AG09319 (cell line): ENCODE measurements at places on chromosomes 6 and 20.
A peak's percentile ranks its signal among the peaks of the same experiment; 100 is the strongest.

DNA sequence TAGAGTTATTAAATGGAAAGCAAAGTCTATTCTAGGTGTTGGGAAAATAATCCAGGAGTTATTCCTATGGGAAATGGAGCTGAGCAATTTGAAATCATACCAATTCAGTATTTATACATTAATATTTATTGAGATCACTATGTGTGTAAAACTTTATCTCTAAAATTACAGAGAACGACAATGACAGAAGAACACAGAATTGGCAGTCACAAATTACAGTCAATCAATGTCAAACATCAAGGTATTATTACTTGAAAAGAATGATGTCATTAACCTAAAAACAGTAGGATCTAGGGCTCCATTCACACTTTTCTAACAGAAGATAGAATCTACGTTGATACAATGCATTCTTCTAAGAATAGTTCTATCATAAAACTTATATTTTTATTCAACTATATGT is 154.9 kb upstream of the GJE1 start:
- no peak for DNase-seq

- DNase-seq = no peak
These were observed 33.8 kb downstream of the TOMM6 start for GRCh38 chr6:41821266-41821665.

GRCh38 chr6:69791065-69791471 is 5.7 kb downstream of the LMBRD1 start:
- DNase-seq = no peak

GRCh38 chr6:148713921-148714320 is 32.9 kb upstream of the UST start:
- no peak for DNase-seq

DNA sequence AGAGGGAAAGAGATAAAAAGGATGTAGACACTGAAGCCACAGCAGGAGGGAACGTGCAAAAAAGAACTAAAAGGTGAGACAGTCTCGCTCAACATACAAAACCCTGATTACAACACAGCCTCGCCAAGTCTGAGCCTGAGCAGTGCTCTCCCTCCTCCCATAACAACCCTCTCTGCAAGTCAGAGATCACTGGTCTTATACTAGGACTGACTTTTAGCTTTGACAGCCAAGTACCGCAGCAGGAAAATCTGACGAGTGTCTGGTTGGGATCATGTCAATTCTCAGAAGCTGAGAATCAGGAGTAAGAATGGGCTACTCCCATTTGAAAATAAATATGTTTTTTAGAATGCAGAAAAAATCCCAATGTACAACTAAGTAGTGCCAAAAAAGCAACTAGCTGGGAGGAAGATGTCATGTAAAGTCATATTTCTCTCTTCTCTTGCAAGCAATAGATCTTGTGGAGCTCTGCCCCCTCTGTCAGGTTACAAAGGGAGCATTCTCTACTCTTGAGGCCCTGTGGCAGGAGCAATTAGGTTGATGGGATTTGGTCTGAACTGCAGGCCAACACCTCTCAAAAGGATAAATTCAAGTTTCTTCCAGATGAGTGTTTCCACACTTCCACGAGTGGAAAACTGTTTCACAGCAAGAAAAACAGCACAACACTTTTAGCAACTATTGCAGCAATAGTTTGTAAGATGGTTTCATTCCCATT is 118.9 kb upstream of the COL21A1 start:
- DNase-seq = no peak

GRCh38 chr6:113481910-113482309 is 375.2 kb upstream of the MARCKS start:
- DNase-seq = no peak

DNA sequence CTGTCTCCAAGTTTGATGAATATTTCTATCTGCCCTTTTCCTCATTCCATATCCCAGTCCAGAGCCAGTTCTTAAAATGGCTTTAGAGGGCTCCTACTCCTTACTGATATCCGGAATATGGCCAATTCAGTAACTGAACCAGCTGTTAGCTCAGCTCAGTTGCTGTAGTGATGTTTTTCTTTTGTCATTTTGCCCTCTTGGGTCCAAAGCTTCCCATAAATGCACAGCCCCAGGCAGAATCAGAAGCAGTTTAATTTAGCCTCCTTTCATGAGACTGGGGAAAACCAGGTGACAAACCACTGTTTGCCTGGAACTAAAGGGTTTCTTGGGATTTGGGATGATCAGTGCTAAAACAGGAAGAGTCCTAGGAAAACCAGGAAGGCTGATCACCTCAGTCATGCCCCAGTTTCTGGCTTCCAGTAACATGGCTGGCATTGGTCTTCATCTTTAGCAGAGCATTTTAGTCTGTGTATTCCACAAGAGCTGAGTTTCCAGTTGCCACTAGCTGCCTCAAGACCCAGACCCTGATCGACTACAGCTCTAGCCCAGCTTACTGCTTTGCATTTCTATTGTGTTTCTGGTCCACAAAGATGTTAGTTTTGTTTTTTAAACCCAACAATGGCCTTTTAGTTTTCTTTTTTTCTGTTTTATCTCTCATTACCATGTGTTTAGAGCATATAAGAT is 40.6 kb upstream of the REV3L start:
- DNase-seq = no peak

- no peak for DNase-seq
These were observed 102.5 kb downstream of the TAF4 start for GRCh38 chr20:61963149-61963548.

GRCh38 chr20:46816886-46817638 is 77.6 kb upstream of the EYA2 start:
- DNase-seq = no peak

DNA sequence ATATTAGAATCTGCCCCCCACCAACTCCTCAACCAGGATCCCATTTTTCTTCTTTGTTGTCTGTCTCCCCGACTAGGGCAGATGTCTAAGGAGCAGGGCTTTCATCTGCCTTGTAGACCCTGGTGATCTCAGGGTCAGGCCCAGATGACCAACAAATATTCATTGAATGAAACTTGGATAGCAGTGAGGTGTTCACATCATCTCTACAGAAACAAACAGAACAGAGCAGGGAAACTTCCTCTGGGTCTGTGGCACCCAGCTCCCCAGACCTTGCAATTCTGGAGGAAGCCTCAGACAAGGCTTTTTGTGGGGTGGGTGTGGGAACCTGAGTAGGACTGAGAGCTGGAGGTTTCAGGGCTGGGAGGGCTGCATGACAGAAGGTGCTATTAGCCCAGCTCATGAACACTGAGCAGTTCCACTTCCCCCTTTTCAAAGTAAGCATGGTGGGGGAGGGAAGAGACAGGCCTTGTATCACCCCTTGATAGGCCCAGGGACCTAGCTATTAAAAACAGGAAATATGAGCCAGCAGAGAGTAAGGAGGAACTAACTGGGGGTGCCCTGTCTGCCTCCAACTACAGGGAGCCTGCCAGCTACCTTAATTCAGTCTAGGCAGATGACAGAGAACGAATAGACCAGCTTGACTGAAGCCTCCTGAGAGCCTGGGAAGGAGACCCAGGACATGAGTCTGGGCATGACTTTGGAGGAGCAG is 37.3 kb upstream of the TOP1 start:
- no peak for DNase-seq

DNA sequence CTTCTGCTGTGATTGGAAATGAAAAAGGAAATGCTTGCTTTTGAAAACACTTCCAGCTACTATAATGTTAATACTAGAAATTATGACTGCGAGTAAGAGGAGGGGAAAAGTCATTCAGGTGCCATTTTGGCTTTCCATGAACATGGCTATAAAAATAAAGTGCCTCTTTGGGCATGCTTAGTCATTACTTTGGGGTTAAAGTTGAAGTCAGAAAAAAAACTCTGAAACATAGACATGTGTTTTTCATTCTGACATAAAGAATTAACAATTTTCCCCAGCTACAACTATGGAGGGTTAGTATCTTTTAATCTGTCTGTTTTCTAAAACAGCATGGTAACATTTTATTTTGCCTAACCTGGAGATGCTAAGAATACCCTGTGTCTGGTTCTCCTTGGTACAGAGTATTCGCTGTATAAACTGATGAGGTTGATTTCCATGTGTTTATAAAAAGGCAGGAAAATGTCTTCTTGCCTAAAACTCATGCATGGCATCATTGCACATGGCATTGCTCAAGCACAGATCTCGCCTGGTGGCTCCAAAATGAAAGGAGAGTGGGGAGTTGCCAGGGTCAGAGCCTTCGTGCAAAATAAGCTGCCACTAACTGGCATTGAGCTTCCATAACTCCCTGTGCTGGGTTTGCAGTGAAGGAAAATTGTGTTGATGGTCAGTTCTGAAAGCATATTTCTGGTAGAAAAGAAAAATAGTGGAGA is 188.9 kb downstream of the KCNQ5 start:
- DNase-seq = no peak

- no peak for DNase-seq
These were observed 157.5 kb downstream of the PAX1 start for GRCh38 chr20:21862956-21863355.

GRCh38 chr6:142462260-142462659 is 160.5 kb downstream of the ADGRG6 start:
- DNase-seq = no peak

DNA sequence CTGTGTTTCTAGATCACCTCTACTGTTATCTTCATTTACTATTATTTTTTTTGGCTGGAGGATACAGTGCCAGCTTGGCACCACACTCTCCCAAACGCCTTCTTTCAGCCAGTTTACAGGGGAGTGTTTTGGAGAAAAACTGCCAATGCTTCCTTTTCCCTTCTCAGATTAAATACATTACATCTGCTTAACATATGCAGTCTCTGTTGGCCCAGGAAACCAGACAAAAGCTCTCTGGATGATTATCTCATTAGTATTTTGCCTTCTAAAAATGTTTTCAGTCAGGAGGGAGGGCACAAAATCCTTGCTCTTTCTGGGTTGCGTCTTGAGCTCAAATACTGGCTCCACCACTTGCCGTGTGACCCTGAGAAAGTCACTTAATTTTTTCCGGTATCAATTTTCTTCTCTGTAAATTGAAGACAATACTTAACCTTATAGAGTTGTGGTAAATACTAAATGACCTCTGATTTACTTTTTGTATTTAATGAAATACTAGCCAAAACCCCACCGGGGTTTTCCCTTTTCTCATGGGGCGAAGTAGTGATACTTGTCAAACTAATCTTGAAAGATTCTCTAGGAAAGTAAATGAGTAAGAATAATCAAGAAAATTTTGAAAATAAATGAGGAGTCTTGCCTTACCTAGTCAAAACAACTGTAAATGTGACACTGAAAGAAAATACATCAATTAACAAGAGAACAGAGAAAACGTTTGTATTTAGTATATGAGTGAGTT is 146.2 kb downstream of the MMS22L start:
- no peak for DNase-seq

GRCh38 chr6:37021356-37022129 is 16.1 kb downstream of the FGD2 start:
- DNase-seq = no peak

- no peak for DNase-seq
These were observed 24.6 kb downstream of the DSTN start for GRCh38 chr20:17594443-17594842.

DNA sequence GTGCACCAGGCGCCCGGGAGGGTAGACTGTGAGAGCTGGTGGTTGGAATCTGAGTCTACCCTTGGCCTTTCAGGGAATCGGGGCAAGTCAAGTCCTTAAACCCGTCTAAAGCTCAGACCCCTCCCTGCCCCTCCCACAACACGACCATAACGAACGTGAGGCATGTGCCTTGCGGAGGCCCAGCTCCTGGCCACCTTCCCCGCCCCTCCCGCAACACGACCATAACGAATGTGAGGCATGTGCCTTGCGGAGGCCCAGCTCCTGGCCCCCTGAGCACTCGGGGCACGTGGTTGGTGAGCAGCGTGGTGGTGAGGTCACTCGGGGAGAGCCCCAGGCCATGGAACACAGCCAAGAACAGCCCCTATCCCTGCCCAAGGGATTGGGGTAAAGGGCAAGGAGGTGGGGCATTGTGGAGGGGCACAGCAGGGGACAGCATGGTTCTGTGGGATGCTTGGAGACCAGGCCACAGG is 132.2 kb downstream of the TAF4 start:
- DNase-seq = no peak

GRCh38 chr6:143332153-143332845 is 118.2 kb downstream of the ADAT2 start:
- DNase-seq = no peak

DNA sequence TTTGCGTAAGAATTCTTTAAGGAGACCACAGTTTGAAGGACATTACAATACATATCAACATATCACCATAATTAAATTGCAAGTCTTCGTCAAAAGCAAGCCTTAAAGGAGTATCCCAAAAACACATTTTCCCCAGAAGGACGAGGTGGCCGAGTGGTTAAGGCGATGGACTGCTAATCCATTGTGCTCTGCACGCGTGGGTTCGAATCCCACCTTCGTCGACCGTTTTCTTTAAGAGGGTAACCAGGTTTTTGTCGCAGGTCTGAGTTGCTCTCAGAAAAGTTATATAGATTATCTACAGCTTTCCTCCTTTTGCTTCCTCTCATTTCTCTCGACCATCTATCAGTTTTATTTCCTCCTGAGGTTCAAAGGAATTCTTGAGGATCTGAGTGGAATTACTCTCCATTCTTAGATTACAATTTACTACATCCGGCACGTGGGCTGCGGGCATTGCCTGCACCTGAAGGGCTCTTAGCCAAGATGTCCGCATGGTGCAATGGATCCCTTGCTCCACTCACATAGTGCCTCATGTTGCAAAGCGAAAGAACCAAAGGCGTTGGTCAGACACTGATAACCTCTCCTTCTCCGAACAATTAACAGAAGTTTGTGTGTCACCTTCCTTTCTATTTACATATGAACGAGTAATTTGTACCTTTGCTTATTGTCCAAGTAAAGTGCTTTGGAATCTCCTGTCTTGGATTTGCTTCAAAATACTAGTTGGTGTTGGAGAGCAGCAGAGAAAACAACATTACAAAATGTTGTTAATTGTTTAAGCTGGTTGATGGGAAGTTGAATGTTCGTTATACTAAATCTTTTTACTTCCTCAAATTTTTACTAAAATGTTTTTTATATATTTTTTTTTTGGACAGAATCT is 14.0 kb downstream of the POM121L2 start:
- DNase-seq = no peak

GRCh38 chr6:125611573-125612344 is 137.7 kb upstream of the HEY2 start:
- no peak for DNase-seq

DNA sequence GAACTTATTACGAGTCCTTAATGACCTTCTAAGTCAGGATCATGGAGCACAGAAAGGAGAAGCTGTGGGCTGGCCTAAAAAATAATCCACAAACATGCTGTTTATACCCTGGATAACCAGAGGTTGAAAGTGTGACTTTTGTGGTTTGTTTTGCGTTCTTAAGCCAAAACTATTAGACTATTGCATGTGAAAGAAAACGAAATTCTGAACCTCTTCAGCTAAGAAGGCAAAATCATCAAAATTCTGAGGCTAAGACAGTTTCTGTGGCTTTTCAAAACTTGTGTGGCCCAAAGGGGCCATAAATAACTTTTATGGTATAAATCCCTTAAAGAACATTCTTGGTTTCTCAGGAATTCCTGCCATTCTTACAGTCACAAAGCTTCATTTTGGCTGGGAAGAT is 251.0 kb downstream of the UST start:
- peak; percentile 32 for DNase-seq

DNA sequence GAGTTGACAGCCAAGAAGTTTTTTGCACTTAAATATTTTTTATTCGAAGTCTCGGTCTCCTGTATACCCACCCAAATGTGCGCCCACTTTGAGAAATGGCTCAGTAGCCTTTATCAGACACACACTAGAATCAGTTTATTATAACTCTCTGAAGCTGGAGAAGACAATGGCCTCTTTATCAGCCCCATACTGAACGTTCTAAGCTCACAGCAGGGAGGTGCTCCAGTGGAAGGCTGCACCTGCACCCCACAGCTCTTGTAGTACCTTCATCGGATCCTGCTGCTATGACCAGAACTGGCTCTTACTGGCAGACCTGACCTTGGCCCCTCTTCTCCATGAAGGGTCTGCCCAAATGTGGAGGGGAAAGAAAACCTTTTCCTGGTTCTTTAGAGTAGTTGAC is 165.0 kb upstream of the SCGN start:
- no peak for DNase-seq
